ENCODE measurements at places on chromosomes 11 and 22.

DNA sequence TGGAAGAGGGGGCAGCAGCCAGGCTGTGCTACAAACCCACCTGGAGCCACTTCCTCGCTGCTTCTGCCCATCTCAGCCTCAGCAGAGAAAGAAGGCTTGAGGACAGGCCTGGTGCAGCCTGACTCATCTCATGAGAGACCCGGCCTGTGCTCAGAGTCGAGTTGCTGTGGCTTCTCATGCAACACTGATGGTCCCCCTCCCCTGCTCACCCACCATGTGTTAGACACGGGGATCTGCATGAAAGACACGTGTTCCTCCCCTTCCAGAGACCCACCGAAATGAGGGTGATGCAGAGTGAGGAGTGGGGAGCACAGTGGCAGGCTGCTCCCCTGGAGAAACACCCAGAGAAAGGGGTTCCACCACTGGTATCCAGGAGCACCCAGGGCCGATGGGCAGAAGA lies 15.0 kb downstream of the RTN4R start:
- DNase-seq = no peak

DNA sequence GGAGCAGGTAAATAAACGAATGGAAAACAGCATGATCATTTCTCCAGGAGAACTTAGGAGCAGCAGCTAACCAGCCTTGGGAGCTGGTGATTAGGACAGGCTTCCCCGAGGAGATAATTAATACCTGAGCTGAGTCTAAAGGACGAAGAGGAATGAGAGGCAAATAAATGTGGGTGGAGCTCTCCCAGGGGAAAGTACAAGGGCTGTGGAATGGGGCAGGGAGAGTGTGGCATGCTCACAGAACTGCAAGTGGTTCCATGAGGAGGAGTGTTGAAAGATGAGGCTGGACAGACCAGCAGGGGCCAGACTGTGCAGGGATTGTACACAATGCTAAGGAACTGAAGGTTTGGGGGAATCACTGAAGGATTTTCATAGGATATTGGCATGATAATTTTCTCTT lies 14.2 kb upstream of the TLCD5 start:
- DNase-seq = no peak

DNA sequence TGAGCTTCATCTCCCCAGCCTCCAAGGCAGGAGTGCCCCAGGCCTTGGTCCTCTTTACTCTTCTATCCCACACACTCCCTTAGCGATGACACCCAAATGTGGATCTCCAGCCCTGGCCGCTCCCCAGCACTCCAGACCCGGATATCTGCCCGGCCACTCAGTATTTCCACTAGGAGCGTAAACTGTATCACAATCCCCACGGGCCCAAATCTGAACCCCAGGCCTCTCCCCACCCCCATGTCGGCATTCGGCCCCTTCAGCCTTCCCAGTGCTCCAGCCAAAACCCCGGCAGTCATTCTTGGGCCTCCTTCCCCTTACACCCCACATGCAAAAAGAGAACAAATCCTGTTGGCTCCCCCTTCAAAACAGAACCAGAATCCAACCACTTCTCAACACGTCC lies 20.8 kb downstream of the WNT11 start:
- DNase-seq = no peak

GRCh38 chr22:42257386-42257785 lies 13.1 kb downstream of the TCF20 start:
- DNase-seq = no peak

GRCh38 chr11:6526411-6527135 lies 29.5 kb downstream of the DNHD1 start:
- DNase-seq = no peak

DNA sequence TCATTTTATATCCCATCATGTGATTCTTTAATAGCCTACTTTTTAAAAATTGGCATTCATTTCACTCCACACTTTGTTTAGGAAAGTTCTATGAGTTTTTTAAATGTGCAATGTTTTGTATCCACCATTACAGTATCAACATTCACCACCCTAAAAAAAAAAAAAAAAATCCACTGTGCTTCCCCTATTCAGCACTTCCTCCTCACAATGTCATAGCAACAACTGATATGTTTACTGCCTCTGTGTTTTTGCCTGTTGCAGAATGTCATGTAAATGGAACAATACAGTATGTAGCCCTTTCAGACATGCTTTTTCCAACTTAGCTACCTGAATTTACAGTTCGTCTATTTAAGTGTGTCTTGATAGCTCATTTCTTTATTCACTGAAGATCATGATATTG lies 754.2 kb downstream of the FAM181B start:
- DNase-seq = no peak

DNA sequence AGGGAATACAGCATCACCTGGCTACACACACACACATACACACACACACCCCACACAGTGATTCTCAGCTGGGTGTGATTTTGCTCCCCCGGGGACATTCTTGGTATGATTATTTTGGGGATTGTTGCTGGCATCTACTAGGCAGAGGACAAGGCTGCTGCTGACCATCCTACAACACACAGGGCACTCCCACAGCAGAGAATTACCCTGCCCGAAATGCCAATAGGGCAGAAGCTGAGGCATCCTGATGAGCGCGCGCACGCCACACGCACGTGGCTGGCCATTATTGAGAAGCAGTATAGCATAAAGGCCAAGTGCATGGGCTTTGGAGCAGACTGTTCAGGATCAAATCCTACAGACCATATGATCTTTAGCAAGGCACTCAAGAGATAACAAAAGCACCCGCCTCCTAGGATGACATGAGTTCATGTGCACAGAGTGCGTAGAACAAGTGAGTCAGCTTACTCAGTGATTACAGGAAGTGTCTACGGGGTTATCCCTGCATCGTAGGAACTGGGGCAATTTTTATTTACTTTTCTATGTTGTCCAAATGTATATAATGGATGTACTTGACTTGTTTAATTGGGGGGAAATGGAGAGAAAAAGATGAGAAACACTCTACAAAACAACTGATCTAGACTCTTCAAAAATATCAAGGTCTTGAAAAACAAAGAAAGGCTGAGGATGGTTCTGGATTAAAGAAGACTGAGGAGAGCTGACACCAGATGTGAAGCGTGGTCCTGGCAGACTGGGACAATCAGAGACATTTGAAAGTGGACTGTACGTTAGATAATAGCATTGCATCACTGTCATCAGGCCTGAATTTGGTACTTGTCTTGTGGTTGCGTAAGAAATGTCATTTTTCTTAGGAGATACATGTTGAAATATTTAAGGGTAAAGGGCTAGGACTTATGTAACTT lies 7.2 kb upstream of the EHD1 start:
- DNase-seq = no peak

DNA sequence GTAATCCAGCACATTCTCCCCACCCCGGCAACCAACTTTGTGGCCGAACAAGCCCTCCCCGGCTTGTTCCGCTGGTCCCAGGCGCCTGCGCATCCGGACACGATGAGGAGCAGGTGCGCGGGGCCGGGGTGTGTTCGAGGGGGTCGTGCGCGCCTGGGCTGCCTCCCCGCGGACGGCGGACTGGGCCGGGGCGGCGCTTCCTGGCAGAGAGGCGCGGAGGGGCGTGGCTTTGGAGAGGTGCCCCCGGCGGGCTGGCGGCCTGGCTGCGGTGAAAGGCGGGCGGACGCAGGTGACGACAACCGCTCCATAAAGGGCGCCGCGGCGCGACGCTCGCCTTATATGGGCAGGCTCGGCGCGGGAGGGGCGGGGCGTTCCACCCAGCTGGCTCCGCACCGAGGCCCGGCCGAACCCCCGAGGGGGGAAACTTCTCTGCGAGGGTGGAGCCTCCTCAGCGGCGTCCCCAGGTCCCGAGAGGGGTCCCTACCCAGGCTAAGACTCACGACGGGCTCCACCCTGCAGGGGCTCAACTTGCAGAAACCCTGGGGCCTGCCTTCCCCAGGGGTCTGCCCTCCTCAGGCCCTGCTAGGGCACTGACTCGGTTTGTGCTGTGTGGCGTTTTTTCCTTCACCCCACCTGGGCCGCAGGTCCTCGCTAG lies 26.4 kb downstream of the TXN2 start:
- DNase-seq = peak; percentile 91

- DNase-seq = no peak
Observed at GRCh38 chr22:44261861-44262595, 50.7 kb downstream of the SHISAL1 start.

DNA sequence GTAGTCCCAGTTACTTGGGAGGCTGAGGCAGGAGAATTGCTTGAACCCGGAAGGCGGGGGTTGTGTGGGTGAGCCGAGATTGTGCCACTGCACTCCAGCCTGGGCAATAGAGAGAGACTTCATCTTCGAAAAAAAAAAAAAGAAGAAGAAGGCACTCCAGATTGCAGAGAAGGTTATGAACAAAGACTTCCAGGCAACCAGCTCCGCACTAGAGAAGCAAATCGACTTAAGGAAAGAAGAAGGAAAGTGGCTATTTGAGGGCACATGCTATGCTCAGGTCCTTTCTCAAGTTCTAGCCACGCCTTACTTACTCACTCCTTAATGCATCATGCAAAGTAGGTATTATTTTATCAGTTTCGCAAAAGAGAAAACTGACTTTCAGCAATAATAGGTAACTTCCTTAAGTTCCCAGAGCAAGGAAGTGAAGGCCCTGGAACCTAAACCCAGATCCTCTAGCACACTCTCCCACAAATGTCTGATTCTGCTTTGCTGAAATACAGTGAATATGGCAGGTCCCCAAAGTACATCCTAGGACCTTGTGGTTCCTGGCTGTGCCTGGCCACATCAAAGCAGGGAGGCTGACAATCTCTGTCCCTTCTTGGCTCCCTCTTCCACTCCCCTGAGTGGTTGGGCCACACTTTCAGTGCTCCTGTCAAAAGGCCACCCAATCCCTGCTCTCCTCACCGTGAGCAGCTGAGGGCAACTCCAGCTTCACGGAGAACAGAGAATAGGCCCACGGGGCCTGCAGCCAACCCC lies 14.2 kb downstream of the CD3E start:
- no peak for DNase-seq

DNA sequence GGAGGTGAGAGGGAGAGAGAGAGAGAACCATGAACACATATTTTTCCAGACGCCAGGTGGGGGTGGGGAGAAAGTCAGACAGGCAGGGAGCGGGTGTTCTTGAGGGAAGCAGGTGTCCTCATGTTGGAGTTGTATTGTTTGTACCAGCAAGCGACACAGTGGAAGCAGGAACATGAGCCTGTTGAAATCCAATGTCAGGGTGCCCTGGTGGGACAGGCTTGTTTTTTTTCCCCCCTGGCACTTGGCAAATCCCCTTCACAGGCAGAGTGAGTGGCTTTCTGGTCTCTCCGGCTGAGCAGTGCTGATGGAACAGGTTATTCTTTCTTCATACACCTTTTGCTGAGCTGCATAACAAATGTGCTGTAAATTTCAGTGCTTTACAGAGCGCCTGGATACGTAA lies 125.6 kb downstream of the GRIK4 start:
- no peak for DNase-seq

DNA sequence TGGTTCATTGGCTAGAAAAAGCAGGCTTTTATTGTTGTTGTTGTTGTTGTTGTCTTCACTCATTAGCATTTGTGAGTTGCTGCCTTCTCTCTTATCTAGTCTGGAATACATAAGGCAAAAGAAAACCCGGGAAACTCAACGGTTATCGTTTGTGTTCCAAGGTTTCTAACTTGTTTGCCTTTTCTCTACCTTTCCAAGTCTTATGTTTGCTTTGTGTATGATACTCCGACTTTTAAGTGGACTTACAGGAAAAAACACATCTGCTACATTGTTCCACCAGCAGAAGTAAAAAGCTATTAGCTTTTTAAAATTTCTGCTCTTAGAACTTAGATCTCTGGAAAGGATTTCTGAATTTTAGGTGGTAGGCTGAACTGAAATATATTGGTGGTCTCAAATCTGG lies 27.0 kb upstream of the HIKESHI start:
- no peak for DNase-seq

GRCh38 chr11:128925250-128925600 lies 17.4 kb downstream of the TP53AIP1 start:
- no peak for DNase-seq

DNA sequence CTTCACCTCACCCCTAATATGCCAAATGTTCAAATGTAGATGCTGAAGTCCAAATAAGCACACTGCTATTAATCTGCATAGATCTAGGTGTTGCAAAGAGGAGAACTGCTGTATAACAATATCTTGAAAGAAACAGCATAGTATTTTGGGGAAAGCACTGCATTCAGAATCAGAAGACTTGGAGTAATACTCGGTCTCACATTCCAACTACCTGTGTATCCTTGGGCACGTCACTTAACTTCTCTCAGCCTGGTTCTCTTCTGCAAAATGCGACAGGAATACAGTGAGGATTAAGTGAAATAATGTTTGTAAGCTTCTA lies 332 bp upstream of the HMGXB4 start:
- DNase-seq = no peak
